SK-N-MC (cell line): ENCODE measurements at places on chromosomes 6 and 20.

- no peak for DNase-seq
Measured at GRCh38 chr6:53603386-53604116, 58.6 kb upstream of the GCLC start.

DNA sequence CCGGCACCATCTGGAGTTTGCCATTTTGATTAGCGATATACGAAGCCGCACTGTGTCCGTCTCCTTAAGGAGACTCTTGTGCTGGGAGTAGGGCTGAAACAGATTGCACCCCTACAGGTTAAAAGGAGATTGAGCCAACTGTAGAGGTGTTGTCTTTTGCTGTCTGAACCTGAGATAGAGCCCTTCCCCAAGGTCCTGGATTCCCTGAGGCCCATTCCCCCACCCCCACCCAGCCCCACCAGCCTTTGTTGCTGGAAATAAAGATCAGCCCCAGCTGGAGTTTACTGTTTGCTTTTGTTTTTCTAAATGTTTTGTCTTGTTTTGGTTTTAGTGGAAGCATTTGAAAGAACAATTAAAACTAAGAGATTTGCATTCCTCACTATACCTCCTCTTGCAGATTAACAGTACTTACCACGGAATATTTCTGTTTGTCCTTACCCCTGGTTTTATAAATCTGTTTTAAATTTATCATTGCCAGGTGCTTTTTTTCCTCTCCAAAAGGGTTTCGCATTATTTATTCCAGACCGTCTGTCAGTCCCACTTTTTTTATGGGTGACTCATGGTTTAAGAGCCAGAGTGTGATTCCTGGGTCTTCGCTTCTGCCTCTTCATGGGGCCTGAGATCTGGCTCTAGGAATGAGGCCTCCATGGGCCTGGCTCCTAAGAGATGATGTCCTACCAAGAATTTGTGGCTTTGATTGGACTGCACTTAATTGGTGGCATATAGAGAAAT lies 169.2 kb downstream of the DTNBP1 start:
- DNase-seq, result no peak

DNA sequence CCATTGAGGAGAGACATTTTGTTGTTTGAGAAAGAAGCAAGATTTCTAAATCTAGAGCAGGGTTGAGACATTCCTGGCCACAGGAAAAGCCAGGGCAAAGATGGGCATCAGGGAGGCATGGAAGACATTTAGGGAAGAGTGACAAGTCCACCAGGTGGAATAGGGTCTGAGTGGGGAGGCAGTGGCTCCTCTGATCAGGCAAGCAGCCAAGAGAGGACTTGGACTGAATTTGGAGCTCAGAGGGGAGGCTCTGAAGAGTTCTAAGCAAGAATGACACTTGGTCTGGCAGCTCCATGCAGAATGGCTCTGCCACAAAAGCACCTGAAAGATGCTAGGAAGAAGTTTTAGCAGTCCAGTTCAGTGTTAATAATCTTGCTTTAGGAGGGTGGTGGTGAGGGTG lies 120.8 kb downstream of the FYN start:
- no peak for DNase-seq

- DNase-seq, result no peak
Measured at GRCh38 chr6:44771647-44772415, 384.3 kb downstream of the CDC5L start.

GRCh38 chr20:59448851-59449444 lies 148.5 kb downstream of the EDN3 start:
- no peak for DNase-seq

GRCh38 chr6:44481760-44482159 lies 94.3 kb downstream of the CDC5L start:
- DNase-seq, result no peak

GRCh38 chr20:62791301-62792181 lies 4.7 kb upstream of the MRGBP start:
- DNase-seq, result peak; percentile 84

- DNase-seq, result no peak
Measured at GRCh38 chr20:18063676-18064075, 6.0 kb upstream of the OVOL2 start.

GRCh38 chr6:122476131-122476530 lies 4.5 kb upstream of the SERINC1 start:
- no peak for DNase-seq

DNA sequence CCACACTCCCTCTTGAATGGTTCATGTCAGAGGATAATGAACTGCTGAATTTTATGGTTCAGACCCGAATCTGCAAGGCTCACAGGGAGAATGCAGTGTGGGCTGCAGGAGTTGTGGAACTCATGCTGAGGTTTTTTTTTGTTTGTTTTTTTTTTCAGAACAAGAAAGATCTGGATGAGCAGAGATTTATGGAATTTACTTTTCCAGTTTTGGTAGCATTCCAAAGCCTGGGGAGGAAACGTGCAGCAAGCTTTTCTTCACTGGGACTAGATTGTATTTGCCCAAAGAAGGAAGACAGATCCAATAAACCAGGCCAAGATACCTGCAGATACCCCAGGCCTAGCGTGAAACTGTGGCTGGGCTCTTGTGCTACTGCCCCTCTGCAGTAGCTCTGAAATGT lies 223.9 kb upstream of the TAB2 start:
- DNase-seq, result no peak

GRCh38 chr20:58433029-58433647 lies 44.1 kb downstream of the VAPB start:
- DNase-seq, result no peak

DNA sequence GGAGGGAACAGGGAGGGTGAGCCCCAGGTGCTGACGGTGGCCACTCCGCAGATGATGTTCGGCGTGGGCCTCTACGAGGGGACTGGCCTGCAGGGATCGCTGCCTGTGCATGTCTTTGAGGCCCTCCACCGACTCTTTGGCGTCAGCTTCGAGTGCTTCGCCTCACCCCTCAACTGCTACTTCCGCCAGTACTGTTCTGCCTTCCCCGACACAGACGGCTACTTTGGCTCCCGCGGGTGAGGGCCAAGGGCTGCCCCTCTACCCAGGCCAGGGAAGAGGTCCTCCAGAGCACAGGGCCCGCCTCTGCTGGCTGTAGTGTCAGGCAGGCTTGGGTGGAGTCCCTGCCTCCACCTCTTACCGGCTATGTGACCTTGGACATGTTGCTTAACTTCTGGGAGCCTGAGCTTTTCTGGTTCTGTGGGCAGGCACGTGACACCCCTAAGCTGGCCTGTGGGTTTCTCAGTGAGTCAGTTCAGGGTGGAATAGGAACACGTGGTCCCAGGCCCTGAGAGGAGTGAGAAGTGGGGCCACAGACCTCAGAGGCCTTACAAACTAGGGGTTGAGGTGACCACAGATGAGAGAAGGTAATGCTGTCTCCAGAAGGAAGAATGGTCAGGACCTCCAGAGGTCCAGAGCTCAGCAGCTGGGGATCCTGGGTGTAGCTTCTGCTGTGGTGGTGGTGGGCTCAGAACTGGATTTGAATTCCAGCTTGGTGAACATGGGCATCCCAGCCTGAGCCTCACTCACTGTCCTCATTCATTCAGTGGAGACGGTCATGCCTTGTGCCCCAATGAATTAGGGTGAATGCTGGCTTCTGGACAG lies 11.9 kb downstream of the PCIF1 start:
- DNase-seq, result no peak

DNA sequence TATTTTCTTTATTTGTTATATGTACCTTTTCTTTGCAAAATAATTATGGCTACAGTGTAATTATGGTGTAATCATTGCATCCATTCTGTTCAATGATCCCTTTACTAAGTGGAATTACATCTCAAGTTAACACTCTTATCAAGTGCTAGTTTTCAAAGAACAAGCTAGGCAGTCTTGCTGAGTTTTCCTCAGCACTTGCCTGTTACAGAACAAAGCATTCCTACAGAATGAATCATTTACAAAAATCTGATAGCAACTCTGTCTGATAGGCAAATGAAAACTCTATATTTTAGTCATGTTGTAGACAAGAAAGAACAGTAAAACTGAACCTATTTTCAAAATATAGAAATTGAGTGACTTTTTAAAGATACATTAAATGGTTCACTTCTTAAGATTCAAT lies 109.8 kb upstream of the POU3F2 start:
- DNase-seq, result no peak

DNA sequence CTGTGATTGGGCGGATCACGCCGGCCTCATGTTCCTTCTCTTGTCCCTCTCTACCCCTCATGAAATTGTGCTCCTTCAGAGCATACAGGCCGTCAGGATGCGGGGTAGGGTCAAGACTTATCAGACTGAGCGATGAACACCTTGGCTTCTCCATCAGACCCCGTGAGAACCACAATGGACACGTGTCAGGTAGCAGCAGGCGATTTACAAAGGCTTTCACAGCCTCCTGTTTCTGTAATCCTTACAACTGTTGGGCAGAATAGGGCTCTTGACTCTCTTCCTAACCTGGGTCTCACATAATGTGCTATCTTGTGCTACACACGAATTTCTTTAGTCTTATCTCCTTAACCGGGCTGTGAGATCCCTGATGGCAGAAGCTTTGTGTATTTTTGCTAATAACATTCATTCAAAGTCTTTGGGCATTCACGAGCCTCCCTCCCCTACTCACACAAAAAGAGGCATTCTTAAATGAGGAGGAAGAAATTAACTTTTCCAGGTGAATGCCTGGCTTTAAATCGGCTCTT lies 122.9 kb upstream of the SLC22A23 start:
- DNase-seq, result no peak

DNA sequence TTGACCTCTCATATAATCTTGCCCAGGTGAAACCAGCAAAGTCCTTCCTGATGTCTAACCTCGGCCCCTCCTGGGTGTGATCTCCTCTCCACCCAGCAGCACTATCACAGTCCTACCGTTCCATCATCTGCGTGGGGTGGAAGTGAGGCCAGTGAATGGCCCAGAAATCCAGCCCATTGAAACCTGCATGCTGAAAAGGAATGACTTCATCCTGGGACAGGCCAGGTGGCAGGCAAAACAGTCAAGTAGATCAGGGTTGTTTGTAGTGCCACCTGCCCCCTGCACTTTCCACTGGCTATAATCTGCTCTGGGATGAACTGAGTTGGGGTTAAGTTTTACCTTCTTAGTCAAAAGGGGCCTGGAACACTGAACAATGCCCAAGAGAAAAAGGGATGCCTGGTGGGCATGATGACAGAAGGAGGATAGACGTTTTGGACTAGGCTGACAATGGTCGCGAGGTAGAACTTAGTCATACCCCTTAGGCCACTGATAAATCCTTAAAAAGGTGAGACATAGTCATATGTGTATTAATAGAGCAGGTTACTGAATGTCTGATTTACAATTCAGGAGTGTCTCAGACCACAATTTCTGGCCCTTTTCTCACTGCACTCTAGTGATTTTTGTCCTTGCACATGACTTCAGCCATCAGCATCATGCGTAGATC lies 8.1 kb upstream of the HSP90AB1 start:
- no peak for DNase-seq

- no peak for DNase-seq
Measured at GRCh38 chr6:134453792-134454510, 136.0 kb upstream of the SGK1 start.

DNA sequence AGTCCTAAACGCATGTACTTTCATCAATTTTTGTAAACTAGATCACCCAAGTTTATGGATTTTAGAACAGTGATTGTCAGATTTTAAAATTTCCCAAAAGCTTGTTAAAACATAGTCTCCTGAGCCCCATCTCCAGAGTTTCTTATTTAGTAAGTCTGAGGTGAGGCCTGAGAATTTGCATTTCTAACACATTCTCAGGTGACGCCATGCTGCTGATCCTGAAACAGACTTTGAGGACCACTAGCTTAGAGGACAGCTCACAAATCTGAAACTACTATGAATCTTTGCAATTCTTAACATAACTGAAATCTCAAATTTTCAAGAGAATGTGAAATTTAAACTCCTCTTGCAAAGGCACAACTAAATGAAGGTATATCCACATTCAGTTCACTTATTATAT lies 37.8 kb upstream of the MLIP start:
- no peak for DNase-seq

- DNase-seq, result no peak
Measured at GRCh38 chr20:64188682-64189529, 24.7 kb downstream of the MYT1 start.

- DNase-seq, result no peak
Measured at GRCh38 chr6:132314432-132314831, 86.8 kb downstream of the MOXD1 start.

DNA sequence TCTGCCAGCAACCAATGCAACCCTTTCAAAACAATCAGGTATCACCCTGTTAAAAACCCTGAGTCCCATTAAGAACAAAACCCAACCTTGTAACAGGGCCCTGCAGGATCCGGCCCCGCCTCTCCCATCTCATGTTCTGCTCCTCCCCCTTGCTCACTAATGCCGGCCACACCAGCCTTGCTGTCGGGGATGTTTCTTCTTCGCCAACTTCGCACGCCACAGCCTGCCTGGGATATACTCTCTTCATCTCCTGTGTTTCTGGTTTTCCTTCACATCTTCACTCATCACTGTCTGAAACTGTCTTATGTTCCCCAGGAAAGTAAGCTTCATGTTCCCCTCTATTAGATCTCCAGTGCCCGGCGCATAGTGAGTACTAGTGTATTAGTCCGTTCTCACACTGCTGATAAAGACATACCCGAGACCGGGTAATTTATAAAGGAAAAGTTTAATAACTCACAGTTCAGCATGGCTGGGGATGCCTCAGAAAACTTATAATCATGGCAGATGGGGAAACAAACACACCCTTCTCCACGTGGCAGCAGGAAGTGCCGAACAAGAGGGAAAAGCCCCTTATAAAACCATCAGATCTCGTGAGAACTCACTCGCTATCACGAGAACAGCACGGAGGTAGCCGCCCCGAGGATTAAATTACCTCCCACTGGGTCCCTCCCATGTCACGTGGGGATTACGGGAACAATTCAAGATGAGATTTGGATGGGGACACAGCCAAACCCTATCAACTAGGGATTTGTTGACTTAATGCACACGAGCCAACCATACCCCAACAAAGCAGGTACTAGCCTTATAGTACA lies 5.1 kb downstream of the TP53RK start:
- DNase-seq, result no peak

- no peak for DNase-seq
Measured at GRCh38 chr6:77038807-77039206, 424.5 kb downstream of the HTR1B start.

- no peak for DNase-seq
Measured at GRCh38 chr6:163485388-163485851, 70.9 kb downstream of the QKI start.

GRCh38 chr20:50916257-50916656 lies 15.0 kb downstream of the ADNP start:
- no peak for DNase-seq

DNA sequence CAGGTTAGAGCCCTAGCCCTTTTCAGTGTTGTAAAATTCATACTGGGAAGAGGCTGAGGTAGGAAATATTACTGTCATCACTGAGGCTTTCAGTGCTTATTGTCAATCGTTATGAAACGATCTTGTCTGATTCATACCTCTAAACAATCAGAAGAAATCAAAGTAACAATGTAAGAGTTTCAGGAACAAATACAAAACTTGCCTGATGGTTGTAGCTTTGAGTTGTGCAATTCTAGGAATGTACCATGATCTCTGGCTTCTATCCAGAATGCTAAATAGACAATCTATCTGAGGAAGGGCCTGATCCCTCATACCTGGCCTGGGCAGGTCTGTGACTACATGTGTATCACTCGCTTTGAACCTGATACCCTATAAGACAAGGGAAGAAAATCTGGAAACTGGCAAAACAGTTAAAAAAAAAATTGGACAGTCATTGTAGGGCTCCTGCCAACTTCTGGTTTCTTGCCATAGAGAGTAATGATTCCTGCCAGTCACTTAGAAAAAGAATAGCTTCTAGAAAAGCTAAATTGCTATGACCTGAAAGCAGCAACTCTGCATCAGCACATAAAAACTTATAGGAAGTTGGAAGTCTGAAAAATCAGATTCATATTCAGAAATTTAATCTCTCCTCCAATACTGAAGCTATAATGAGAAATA lies 234.7 kb downstream of the BTBD9 start:
- DNase-seq, result no peak
